ENCODE measurements at places on chromosomes 4 and X. TPM values are rescaled to one million over a fixed set of nuclear protein-coding genes. Genes with fewer than 3 reads are reported as not detected.

CD40LG gene
- not detected for total RNA-seq

L1CAM gene
- total RNA-seq, result 7.9 TPM

GRCh38 chr4:73777612-73778011, 37.2 kb downstream of the CXCL8 start:
- DNase-seq, result no peak

- no peak for DNase-seq
Measured at GRCh38 chrX:153592966-153593688, 5.8 kb downstream of the CCNQ start.
